ENCODE measurements at places on chromosomes 5 and 9.

DNA sequence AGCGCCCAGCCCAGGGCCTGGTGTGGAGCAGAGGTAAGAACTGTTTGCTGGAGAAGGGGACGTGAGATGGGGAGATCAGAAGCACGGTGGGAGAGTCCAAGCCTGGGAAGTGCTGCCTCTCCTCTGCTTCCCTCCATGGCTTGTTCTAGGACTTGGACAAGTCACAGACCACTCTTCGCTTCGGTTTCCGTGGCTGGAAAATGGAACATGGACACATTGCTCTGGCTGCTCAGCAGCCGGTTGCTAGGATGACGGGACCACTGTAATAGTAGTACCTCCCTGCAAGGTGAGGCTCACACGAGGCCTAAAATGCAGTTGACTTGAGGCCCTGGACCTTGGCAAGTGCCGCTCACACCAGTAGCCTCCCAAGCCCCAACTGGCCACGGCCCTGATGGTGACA lies 175.8 kb upstream of the FSTL4 start:
- no peak for DNase-seq

DNA sequence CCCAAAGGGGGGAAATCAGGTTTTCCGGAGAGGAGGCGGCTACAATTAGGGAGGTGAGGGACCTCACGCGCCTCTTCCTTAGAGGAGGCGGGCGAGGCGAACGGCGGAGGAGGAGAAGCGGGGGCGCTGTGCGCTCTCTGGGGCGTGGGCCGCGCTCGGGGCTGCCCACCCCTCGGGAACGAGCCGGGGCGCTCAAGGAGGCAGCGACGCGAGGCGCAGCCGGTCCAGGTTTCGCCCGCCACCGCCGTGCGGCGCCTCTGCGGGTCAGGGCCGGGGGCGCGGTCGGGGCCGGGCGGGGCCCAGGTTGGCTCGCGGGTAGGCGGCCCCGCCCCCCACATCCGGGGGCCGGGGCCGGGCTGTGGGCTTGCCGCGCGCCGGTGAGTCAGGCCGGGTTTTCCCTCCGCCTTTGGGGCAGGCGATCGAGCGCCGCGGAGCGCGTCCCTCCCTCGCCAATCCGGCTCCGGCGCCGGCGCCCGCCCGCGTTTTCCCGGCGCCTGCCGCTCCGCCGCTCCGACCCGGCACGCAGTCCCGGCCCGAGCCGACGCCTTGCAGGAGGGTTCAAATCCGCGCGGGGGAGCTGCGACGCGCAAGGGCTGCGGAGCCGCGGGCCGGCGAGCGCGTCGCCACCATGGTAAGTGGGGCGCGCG lies at the start of gene N4BP3:
Gene N4BP3, plus strand, starts transcription at position 392 of the 647 bp plus-strand sequence. CDS start 6,052 bp downstream, outside the sequence.
- DNase-seq, result no peak

DNA sequence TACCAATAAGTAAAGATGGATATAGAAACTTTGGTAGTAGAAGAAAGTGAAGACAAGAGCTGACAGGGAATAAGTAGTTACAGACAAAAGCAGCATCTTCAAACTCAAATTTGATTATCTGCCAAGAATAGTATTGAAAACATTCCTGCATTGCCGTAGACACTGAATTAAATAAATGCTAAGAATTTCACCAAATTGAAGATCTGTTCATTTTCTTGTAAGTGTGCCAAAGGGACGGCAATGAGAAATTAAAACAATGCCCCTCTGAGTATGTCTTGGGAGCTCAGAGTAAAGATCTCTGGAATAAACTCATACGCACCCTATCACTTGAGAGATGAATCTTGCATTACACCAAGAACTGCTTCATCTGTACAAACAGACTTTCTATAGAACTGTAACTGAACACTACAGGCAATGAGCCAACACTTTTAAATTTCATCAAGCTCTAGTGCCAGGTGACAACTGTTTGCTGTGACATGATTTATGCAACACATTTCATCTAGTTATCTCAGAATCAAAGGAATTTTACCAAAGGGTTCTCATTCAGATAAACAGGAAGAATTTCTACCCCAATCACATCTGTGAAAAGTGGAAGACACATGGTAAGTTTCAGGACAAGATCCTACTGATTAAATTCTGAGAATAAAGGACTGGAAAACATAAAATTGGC lies 66.9 kb downstream of the RFX3 start:
- no peak for DNase-seq

- DNase-seq, result no peak
These were observed 503 bp downstream of the SEMA4D start for GRCh38 chr9:89497257-89497963.

GRCh38 chr9:135561391-135562234 lies at the start of gene PAEP:
Gene PAEP, plus strand, starts transcription at chr9:135561756.
- DNase-seq, result no peak

DNA sequence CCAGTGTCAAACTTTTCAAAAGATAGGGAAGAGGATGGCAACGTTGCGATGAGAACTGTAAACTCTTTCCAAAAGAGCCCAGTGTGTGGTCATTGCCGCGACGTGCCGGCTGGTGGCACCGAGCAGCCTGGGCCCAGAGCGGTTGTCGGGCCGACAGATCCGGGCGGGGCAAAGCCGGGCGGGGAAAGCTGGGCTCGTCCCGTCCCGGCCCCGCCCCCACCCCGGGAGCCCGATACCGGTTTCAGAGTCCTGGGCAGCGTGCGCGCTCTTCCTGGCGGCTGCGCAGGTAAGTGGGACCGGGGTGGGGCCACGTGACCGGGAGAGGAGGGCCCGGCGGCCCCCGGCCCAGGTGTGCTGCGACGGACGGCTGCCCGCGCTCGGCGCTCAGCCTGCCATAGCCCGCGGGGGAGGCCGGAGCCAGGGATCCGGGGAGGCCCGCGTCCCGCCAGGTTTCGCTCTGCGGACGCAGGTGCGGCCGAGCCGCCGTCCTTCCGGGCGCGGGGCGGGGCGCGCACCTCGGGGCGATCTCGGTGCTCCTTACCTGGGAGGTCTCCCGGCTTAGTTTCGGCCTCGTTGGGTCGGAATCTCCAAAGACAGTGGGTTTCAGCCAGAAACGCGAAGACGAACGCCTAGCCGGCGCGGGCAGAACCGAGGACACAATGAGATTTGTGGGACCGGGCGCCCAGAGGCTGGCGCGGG lies at the start of gene MARVELD2:
Gene MARVELD2, plus strand, starts transcription at position 232 of the 699 bp plus-strand sequence. CDS start 4,270 bp downstream, outside the sequence.
- peak; percentile 81 for DNase-seq

DNA sequence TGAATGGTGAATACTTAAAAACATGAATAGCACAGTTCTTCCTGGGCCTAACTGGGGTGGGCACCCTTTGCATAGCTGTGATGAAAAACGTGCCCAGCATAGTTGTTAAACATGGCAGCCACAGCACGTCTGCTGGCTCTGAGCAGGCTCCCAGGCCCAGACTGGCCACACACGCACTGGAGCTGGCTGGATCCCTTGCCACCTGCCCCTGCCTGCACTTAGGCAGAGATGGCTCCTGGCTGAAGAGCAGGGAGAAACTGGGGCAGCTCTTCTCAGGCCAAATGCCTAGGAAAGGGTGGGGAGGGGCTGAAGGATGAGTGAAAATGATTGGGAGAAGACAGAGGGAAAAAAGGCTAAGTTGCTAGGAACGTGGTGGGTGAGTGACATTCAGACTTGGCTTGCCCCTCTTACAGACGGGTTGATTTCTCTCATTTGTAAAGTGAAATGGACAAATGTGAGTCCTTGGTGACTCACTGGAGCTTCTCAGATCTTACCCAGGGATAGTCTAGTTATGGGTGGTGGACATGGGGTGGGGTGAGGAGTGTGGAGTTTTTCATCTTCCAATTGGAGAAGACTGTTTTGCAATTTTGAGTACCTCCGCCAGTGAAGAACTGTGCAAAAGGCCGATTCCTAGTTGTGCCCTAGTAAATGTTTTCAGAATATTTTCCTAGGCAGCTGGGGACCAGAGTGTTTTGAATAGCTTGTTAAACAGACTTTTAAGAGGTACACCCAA lies 42.4 kb downstream of the TRIO start:
- no peak for DNase-seq

- no peak for DNase-seq
These were observed 7.1 kb upstream of the PCA3 start for GRCh38 chr9:76756941-76757673.

DNA sequence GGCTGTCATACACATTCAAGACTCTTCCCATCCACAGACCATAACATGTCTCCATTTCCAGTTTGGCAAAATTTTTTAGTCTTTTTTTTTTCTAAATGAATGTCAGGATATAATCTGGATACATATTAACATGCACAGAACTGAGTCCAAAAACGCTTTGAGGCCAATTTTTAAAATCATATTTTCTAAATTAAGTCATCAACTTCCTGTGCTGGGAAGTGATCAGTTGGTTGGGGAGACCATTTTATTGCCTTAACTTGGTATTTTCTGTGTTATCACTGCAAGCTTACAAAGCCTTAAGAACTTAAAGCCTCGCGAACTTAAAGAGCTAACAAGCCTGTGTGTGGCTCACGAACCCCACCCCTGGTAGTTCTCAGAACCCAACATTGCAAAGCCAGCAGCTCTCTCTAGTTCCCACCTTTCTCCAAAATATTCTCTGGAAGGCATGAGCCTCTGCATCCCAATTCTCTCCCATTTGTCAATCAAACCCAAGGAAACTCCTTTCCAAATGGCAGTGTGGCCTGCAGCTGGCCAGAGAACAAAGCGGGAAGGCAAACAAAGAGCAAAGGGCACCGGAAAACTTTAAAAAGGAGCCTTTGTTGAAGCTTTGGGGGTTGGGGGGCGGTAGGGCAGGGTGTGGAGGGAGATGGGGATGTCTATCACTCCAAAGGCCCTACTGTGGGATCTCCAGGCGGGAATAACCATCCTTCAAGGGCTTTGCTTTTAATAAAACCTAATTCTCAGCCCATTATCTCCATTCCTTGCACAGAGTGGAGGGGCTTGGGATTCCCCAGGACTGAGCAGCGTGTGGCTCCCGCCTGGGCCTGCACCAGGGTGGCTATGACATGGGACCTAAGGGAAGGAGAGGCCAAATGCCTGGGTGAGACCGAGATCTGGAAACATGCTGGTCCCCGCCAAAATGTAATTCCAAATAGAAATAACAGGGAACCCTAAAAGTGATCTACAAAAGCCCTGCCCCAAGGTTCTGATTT lies 65.0 kb downstream of the ROR2 start:
- DNase-seq, result no peak

DNA sequence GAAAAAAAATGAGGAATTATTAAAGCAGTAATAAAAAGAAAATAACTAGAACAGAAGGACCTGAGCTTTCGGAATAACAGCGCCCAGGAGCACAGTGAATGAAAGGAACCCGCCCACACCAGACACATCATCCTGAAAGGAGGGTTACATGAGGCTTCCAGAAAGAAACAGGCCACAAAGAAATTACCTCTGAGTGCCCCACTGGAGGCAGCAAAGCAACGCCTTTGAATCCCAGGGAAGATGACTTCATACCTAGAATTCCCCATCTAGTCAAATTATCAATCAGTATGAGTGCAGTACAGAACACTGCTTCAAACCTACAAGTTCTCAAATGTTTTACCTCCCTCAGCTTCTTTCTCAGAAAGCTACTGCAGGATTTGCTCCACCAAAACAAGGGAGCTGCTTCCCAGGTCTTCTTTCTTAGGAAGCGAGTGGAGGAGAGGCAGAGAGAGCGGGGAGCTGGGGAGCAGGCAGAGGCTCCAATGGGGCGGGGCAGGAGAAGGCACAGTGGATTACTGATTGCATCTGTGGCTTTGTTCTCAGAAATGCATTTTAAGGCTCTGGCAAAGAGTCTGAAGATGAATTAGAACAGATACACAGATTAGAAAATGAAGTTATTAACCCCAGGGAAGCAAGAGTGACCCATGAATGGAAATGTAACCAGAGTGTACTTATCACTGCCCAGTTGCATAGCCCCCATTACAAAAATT lies 87.1 kb downstream of the SEMA4D start:
- DNase-seq, result peak; percentile 44

GRCh38 chr9:16623989-16624743 lies 246.3 kb downstream of the BNC2 start:
- DNase-seq, result no peak

DNA sequence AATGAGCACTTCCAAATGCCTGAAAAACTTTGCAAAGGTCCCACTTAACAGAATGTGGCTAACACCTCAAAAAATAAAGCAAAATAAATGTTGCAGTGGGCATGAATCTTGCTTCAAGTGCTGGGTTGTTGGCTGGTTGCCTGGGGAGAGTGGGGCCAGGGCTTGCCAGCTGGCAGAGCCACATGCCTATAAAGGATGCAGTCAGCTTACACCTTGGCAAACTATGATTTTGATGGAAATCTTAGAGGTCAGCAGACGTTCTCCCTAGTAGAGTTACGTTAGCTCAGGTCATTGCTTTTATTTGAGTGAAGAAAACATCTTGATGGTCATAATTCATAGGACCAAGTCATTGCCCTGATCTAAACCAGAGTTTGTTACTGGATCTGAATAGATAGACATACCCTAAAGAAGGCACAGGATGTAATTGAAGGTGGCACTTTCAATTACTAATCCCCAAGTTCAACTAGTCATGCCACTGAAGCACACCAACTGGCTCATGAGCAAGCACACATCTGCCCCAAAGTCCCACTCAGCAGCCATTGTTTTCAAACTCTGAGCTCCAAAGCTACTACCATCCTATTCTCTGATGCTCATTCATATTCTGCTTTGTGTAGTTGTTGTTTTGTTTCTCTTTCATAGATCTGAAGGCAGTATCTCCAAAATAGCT lies 51.2 kb upstream of the ZSWIM6 start:
- DNase-seq, result no peak
